ENCODE measurements at places on chromosomes 13 and 19.

GRCh38 chr19:28394725-28395124 lies 818.2 kb downstream of the UQCRFS1 start:
- no peak for DNase-seq

- DNase-seq = no peak
Observed at GRCh38 chr19:6464070-6464873, at the start of gene CRB3. TSS of gene CRB3 (plus strand) at chr19:6464271. CDS start at chr19:6464702, 431 bp downstream.

GRCh38 chr13:52847682-52848432 lies 583 bp downstream of the PCDH8 start:
- no peak for DNase-seq

DNA sequence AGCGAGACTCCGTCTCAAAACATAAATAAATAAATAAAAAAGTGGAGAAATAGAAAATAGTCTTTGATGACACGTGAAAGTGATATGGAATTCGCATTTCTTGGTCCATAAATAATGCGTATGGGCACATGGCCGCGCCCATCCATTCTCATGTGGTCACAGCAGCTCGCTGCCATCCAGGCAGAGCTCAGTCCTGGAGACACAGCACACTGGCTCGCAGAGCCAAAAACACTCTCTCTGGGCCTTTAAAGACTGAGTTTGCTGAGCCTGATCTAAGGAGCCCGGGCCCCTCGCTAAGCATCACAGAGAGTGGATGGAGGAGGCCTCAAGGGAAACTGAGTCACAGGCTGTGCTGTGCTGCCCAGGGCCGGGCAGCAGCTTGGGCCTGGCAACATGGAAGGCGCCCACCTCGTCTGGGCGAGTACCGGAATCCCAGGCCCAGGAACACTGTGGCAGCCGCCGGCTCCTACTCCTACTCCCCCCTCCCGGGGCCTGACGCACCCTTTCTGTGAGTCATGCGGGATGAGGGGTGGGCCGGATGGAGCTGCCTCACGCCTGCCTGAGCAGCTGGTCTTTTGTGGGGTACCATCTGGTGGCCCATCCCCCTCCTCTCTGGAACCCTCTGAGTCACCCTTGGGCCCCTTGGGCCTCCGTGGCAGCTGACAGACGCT lies 28.9 kb upstream of the CACTIN start:
- no peak for DNase-seq

- DNase-seq = no peak
Observed at GRCh38 chr19:42419309-42419708, 7.9 kb downstream of the LIPE start.

DNA sequence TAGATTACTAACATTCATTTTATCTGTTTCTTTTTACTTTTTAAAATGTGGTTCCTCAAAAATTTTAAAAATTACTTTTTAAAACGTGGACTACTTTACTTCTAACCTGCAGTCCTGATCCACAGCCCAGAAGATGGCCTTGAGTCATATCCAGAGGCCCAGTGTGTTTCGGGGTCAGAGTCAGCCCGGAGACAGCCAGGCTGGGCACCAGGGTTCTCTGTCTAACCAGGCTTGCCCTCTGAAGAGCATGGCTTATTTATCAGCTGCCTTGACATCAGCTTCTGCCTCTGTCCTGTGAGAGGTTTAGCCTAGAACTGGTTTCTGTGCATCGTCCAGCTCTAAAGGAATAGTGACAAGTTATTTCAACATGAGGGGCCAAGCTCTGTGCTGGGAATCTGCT lies 332.0 kb downstream of the FGF9 start:
- no peak for DNase-seq

DNA sequence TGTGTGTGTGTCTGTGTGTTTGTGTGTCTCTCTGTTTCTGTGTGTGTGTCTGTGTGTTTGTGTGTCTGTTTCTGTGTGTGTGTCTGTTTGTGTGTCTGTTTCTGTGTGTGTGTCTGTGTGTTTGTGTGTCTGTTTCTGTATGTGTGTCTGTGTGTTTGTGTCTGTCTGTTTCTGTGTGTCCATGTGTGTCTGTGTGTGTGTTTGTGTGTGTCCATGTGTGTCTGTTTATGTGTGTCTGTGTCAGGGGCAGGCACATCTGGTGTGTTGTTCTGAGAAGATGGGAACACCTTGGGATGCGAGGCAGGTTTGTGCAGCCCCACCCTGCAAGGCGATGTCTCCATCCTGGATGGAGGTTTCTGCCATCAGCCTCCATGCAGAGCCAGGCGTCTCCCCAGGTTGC lies 275.8 kb upstream of the SOX1 start:
- no peak for DNase-seq

DNA sequence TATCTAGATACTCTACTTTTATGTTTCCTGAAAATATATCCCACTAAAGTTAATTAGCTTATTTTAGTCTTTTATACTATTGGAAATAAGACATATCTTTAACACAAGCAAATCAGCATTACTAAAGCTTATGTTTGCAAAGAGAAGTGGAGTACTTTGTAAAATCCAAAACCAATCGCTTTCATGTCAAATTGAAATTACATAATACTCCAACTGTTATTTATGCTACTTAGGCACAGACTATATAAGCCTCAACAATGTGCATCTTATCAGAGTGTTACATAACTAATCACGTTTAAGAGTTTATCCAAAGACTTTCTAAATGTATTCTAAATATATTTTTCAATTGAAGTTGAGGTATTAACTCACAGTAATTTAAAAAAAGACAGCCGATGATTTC lies 200.0 kb downstream of the PCDH20 start:
- DNase-seq = no peak

- DNase-seq = no peak
Observed at GRCh38 chr13:41970918-41971317, 10.0 kb upstream of the VWA8 start.

GRCh38 chr13:112055036-112055914 lies 11.7 kb upstream of the SOX1 start:
- no peak for DNase-seq

DNA sequence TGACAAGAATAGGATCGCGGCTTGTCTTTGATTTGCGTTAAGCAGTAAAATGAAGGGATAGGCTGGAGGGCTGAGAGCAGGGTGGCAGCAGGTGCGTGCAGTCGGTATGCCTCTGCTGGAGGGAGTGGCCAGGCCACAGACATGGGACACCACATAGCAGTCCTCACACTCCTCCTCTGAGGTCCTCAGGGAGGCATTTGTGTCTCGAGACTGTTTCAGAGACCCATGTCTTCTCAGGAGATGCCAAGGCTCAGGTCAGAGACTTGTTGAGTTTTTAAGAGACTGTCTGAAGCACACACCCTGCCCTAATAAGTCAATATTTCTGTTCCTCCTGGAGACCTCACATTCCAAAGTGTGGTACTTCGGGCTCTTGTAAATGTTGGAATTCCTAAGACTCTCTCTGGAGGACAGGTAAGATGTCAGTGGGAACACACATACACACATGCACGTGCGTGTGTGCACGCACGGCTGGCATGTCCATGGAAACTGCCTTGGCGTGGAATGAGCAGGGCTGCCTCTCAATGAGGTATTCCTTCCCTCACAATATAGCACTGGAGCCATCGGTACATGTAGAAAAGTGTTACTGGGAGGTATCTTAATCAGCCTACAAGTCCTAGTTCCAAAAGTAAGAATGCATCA lies 46.4 kb downstream of the COL4A2 start:
- DNase-seq = no peak

DNA sequence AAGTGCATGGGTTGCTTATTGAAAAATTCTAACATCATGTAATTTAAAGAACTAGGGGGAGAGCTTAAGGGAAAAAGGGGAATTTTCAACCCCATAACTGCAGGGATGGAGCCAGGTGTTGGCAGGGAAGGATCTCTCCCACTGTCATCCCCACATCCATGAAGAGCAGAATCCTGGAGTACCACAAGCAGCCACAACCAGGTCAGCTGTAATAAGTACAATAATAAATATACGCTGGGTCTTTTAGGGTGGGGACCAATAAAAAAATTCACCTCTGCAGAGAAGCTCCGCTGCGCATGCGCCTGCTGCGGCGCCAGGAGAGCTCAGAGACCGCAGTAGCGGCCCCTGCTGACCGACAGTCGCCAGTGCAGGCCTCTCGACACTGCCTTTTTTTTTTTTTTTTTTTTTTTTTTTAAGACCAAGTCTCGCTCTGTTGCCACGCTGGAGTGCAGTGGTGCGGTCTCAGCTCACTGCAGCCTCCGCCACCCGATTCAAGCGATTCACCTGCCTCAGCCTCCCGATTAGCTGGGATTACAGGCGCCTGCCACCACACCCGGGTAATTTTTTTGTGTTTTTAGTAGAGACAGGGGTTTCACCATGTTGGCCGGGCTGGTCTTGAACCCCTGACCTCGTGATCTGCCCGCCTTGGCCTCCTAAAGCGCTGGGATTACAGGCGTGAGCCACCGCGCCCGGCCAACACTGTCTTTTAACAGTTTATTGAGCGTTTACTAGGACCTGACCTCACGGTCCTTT lies 2.5 kb upstream of the EEF2 start:
- peak; percentile 86 for DNase-seq

DNA sequence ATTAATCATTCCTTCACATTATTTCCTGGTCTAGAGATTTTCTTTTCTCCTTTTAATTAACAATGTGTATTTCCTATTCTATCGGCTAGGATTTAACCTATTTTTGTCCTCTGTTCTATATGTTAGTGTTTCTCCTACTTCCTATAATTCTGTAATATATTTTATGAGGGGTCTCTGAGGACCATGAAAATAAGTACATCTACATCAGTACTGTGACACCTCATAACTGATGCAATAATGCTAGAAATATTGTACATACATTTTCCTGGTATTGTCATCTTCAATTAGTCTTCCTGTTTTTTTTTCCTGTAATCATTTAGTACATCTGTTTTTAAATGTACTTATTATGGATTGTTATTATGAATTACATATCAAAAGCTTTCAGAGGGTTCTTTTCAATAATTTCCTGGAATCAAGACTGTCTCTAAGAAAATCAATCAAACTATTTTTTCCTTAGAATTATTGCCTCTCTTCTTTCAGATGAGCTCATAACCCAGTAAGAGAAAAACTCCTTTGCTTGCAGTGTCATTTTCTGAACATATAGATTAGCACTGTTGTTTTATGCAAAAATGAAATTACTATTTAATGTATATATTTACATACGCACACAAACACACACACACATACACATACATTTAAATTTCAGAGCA lies 1004.3 kb downstream of the SLITRK5 start:
- no peak for DNase-seq

- no peak for DNase-seq
Observed at GRCh38 chr19:47122359-47123335, 8.0 kb upstream of the SAE1 start.

DNA sequence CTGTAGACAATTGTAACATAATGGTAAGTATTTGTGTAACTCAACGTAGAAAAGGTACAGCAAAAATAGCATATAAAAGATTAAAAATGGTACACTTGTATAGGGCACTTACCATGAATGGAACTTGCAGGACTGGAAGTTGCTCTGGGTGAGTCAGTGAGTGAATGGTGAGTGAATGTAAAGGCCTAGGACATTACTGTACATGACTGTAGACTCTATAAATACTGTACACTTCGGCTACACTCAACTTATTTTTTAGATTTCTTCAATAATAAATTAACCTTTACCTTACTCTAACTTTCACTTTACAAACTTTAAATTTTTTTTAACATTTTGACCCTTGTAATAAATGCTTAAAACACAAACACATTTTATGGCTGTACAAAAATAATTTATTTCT lies 72.1 kb upstream of the FAM216B start:
- no peak for DNase-seq

- DNase-seq = no peak
Observed at GRCh38 chr13:102970542-102970941, 95.7 kb downstream of the SLC10A2 start.

- no peak for DNase-seq
Observed at GRCh38 chr13:100675661-100676129, 1.1 kb upstream of the TMTC4 start.

- DNase-seq = no peak
Observed at GRCh38 chr13:21932996-21933395, 262.1 kb downstream of the FGF9 start.

All from CD14-positive monocyte (primary cell).